Osteoblast (primary cell): ENCODE measurements at places on chromosomes 3 and 15. TPM values are rescaled to one million over a fixed set of nuclear protein-coding genes. Genes with fewer than 3 reads are reported as not detected.

Gene CACNA1D
- under 0.01 and 0.29 TPM in 2 replicates for total RNA-seq

Gene MNS1
- total RNA-seq, result 2.2 and 2.9 TPM in 2 replicates

Gene LIPC
- 1.1 and 2.7 TPM in 2 replicates for total RNA-seq

GRCh38 chr3:3080309-3080708 lies 29.9 kb downstream of the IL5RA start:
- H3K4me1 ChIP-seq, result no peaks in the 10 kb centered on the region
- no peak overlapping the region for H3K27ac ChIP-seq
- no peak for DNase-seq
